A549 treated with RU486 at 1 μM for 4 hours (cell line): ENCODE measurements at places on chromosomes 16 and 17. TPM values are rescaled to one million over a fixed set of nuclear protein-coding genes. Genes with fewer than 3 reads are reported as not detected.

Gene MYLK3
- 0.07 to 0.10 TPM (median 0.09 TPM) in 3 of 5 replicates, not detected in the others for total RNA-seq

Gene HEXIM2
- total RNA-seq = 13.3 to 17.1 TPM (median 15.6 TPM) in 5 replicates

Gene EMP2
- 17.1 to 24.8 TPM (median 23.1 TPM) in 5 replicates for total RNA-seq

Gene GID4
- total RNA-seq = 11.0 to 13.9 TPM (median 12.9 TPM) in 5 replicates

Gene CTRL
- total RNA-seq = 1.1 to 3.1 TPM (median 1.8 TPM) in 5 replicates

Gene PMP22
- total RNA-seq = 256 to 321 TPM (median 292 TPM) in 5 replicates

Gene KRTAP4-4
- total RNA-seq = not detected in 5 replicates

Gene TP53TG3F
- 0.07 to 0.16 TPM in 2 of 5 replicates, not detected in the others for total RNA-seq

Gene RNF157
- total RNA-seq = 4.5 to 8.0 TPM (median 6.0 TPM) in 5 replicates

Gene DOC2B
- total RNA-seq = 0.76 to 1.1 TPM (median 0.82 TPM) in 5 replicates

Gene CETP
- not detected in 5 replicates for total RNA-seq

Gene KRTAP1-1
- total RNA-seq = not detected in 5 replicates

Gene SEZ6L2
- 17.9 to 25.3 TPM (median 20.4 TPM) in 5 replicates for total RNA-seq

Gene NUBP1
- 41.0 to 51.3 TPM (median 44.6 TPM) in 5 replicates for total RNA-seq

Gene CPNE7
- 41.6 to 67.2 TPM (median 63.9 TPM) in 5 replicates for total RNA-seq

Gene HOXB3
- total RNA-seq = 3.9 to 6.7 TPM (median 4.8 TPM) in 5 replicates

Gene CD300LB
- 0.05 to 0.13 TPM (median 0.07 TPM) in 3 of 5 replicates, not detected in the others for total RNA-seq

Gene CDR2L
- total RNA-seq = 35.6 to 53.4 TPM (median 48.8 TPM) in 5 replicates

Gene ST6GALNAC2
- 0.28 to 0.70 TPM (median 0.33 TPM) in 4 of 5 replicates, not detected in the other for total RNA-seq

Gene KIF1C
- 100 to 115 TPM (median 110 TPM) in 5 replicates for total RNA-seq

Gene DPEP2
- total RNA-seq = not detected in 5 replicates

Gene CIBAR2
- 0.10 TPM in 1 of 5 replicates, not detected in the others for total RNA-seq

Gene HASPIN
- total RNA-seq = 13.7 to 16.9 TPM (median 13.9 TPM) in 5 replicates

Gene OR1A1
- not detected in 5 replicates for total RNA-seq

Gene ACAP1
- 0.74 to 8.9 TPM (median 4.6 TPM) in 5 replicates for total RNA-seq

Gene RFFL
- total RNA-seq = 47.5 to 55.5 TPM (median 51.1 TPM) in 5 replicates

Gene WNK4
- total RNA-seq = 0.85 to 1.7 TPM (median 1.4 TPM) in 5 replicates

Gene SLC13A5
- 0.11 to 0.70 TPM (median 0.30 TPM) in 5 replicates for total RNA-seq

Gene TEX14
- total RNA-seq = 0.03 to 0.23 TPM (median 0.10 TPM) in 4 of 5 replicates, not detected in the other

Gene C16orf96
- total RNA-seq = not detected in 5 replicates

Gene ZNF174
- 13.4 to 15.0 TPM (median 14.2 TPM) in 5 replicates for total RNA-seq

Gene STAC2
- 0.12 to 0.34 TPM (median 0.21 TPM) in 5 replicates for total RNA-seq

Gene SPATA32
- total RNA-seq = 0.09 to 0.31 TPM (median 0.13 TPM) in 5 replicates

Gene TRIM16
- 232 to 289 TPM (median 245 TPM) in 5 replicates for total RNA-seq

Gene NACA2
- not detected in 5 replicates for total RNA-seq

Gene ENKD1
- 9.4 to 11.1 TPM (median 10.4 TPM) in 5 replicates for total RNA-seq

Gene ERI2
- 9.2 to 13.5 TPM (median 13.0 TPM) in 5 replicates for total RNA-seq

Gene NHLRC4
- 0.11 to 0.39 TPM (median 0.21 TPM) in 5 replicates for total RNA-seq

Gene KRT15
- total RNA-seq = 3.3 to 5.3 TPM (median 4.1 TPM) in 5 replicates

Gene GAST
- 0.57 TPM in 1 of 5 replicates, not detected in the others for total RNA-seq

Gene TBKBP1
- 3.7 to 7.0 TPM (median 6.2 TPM) in 5 replicates for total RNA-seq

Gene PIMREG
- total RNA-seq = 35.2 to 47.7 TPM (median 44.9 TPM) in 5 replicates

Gene LUC7L3
- total RNA-seq = 66.5 to 129 TPM (median 101 TPM) in 5 replicates

Gene CFAP97D1
- total RNA-seq = 0.06 to 0.07 TPM in 2 of 5 replicates, not detected in the others

Gene CTRB1
- not detected in 5 replicates for total RNA-seq

Gene SPIRE2
- 5.4 to 8.4 TPM (median 8.2 TPM) in 5 replicates for total RNA-seq

Gene HIGD1B
- total RNA-seq = not detected in 5 replicates

Gene ORC6
- total RNA-seq = 44.7 to 53.3 TPM (median 46.6 TPM) in 5 replicates

Gene CD300E
- not detected in 5 replicates for total RNA-seq

Gene LAT
- total RNA-seq = 2.2 to 5.3 TPM (median 4.3 TPM) in 5 replicates
